ENCODE measurements at places on chromosomes 16 and 17.

DNA sequence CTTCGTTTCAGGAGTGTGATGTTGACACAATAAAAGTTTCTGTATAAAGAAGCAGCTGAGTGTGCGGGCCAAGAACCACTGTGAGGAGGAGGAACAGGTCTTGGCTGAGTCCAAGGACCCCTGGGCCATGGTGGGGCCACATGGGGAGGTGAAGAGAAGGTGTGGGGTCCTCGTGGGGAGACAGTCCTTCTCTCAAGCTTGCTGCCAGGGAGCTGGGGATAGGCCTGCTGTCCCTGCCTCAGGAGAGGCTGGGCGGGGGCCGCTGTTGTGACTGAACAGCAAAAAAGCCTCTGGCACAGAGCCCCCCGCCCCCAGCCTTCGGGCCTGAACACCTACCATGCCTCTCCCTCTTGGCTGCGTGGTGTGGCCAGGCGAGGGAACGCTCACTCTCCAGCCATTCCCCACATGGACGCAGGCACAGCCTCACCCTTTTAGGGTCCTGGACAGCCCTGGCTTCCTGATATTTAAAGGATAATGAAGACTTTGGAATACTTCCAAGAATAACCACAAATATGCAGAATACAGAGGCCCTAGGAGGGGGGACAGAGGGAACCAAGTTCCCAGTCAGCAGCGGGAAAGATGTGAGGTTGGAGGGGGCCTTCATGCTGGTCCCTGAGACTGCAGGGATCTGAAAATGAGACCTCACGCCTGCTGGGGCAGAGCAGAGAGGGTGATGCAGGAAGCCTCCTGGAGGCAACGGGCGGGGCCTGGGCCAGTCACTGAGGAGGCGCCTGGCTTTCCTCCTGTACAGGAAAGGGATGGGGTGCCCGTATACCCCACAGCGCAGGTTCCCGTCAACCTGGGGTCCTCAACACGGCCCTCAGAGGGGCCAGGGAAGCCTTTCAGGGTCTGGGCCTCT, 100.0 kb upstream of the CREBBP start:
- DNase-seq: no peak

GRCh38 chr16:11417487-11417886, 72.2 kb downstream of the RMI2 start:
- DNase-seq: no peak

DNA sequence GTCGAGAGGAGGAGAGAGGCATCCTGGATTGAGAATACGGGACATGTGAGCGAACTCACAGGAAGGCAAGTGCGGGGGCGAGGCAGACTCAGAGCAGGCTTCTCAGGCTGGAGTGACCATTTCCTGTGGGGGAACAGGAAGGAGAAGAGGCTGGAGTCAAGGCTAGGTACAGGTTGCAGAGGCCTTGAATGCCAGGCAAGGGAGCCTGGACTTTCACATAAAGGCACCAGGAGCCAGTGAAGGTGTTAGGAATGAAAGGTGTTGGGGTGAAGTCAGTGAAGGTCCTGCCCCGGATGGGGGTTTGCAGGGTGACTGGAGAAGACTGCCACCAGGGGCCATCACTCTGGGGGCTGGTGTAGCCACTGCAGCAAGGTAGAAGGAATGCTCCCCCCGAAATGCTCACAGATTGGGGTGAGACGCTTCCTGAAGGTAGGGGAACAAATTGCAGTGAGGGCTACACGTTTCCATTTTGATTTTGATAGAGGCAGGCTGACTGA, 5.3 kb upstream of the GPRC5C start:
- no peak for DNase-seq

DNA sequence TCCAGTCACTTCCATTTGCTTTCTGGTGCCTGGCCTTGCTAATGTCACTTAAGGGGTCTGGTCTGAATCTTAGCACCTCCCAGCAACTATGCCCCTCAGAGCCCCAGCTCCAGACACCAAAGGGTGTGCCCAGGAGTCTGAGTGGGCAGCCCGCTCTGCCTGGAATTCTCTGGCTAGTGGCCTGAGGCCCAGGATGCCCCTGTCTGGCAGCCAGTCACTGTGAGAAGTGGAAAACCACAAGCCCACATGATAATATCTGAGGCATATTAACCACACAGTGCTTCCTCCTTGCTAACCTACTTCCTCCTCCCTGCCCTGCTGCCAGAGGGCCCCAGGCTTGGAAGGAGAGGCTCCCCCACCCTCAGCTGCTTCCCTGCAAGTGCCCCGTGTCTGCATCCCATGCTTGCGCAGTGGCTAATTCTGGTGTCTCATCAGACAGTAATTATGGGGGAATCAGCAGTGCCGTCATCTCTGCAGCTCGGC, 14.0 kb downstream of the SRCIN1 start:
- no peak for DNase-seq

DNA sequence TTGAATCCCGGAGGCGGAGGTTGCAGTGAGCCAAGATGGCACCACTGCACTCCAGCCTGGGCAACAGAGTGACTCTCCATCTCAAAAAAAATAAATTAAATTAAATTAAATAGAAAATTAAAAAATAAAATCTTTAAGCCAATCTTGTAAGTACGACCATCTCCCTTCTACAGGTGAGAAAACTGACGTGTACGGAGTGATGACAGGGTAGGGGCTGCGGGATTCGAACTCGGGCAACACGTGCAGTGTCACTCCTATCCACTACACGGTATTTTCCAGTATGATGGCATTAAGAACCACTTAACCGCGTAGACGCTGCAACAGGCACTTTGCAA, 762 bp downstream of the WDR59 start:
- no peak for DNase-seq

DNA sequence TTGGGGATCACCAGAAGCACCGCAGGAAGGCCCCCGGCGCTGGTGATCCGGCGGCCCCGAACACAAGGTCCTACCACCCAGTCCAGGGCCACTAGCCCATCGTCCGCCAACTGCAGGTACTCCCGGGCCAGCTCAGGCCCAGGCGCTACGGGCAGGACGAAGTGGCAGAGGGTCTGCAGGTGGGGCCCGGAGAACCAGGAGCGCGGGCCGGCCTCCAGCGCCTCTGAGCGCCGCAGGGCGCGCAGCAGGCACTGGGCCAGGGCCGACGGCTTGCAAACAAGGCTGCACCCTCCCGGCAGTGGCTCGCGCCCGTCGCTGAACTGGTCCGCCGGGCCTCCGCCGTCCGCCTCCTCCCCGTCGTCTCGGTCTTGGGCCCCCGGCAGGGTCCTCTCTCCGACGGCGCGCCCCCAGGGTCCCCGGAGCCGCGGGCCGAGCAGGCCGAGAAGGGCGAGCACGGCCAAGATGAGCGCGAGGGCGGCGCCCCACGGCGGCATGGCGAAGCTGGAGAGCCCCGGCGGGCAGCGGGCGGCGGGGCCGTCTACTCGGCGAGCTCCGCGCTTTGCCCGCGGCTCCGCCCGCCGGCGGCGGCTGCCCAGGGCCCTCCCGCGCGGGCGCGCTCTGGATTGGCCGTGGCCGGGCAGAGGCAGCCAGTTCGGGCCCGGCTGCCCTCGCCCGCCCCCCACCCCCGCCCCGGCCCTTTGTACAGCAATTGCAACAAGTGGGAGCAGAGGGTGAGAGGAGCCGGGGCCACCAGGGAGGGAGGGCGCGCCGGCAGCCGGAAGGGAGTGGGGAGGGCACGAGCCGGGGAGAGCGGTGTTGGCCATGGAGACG, at the start of gene ABHD15:
Gene ABHD15 (minus strand): TSS at position 565 of the 831 bp plus-strand sequence. CDS start 71 bp downstream, at position 494.
- DNase-seq: no peak

All from vagina (tissue), 2 donors.